ENCODE measurements at places on chromosomes 4 and X.

DNA sequence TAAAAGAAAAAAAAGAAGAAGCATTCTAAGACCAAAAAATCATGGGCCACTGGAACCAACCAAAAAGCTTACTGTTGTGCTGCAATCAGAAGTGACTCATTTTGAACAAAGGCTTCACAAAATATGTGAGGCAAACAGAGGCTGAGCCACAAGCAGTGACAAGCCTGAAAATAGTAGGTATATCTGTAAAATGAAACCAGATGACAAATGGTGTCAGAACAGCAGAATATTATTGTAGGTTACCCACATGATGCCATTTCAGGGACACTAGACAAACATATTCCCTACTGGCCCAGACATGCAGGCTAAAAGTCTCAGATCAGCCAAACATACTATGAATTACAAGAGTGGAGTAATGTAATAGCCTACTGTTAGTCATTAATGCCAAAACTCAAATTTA lies 1301.8 kb upstream of the DIAPH2 start:
- no peak for DNase-seq

DNA sequence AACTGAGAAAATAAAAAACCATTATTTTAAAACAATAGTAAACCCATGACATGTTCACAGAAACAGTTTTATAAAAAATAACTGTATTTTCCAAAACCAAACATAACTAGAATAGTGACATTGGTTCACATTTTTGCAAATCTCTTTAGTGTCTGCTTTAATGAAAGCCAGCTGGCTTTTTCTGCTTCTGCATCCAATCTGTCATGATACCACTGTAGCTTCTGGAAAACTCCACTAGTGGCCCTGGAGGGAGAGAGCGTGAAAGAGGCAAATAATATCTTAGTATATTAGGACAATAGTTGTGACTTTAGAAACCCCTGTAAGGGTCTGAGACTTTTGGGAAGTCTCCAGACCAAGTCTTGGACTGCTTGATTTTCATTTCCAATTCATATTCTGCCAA lies 31.1 kb downstream of the FGFBP1 start:
- DNase-seq, result no peak

GRCh38 chr4:157572951-157573350 lies 352.4 kb downstream of the GRIA2 start:
- DNase-seq, result no peak

DNA sequence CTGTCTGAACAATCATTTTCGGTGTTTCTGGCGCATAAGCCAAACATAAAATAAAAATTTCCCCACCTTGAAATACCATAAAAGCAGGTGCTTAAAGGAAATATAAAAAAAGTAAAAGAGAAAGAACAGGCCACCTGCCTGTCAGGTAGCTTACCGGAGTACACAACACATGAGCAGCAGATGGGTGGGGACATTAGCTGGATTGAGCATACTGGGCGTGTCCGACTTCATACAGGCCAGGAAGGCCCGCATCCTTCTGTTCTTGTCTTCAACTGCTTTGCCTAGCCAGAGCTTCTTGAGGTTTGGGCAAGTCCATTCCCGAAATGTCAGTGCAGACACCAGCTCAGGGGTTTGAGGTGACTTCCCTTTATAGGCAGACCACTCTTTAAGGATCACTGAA lies 66.7 kb downstream of the FAM120C start:
- DNase-seq, result no peak

DNA sequence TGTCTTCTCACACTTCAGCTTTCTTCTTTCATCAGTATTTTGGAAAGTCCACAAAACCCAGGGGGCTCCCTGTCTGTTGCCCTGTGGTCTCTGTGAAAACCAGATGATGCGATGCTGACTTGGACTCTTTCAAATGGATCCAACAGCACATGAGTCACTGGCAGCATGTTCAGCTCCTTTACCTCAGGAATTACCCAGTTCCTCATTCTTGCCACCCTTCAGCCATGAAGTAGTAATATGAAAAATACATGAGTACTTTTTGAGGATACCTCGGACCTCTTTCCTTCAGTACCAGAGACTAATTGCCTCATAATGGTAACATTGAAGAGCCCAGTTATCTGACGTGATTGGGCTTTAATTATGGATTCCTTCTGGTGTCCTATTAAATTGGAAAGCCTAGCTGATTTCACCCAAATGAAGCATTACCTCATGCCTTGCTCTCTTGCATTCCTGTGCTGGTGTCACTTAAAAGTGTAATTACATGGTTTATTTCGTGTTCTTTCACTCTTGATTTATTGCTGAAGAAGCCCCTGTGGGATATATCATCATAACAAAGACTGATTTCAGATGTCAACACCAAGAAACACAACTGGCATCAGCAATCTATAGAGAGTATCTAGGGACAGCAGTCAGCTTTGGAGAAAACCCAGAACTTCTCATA lies 63.4 kb downstream of the NFKB1 start:
- DNase-seq, result peak; percentile 69

DNA sequence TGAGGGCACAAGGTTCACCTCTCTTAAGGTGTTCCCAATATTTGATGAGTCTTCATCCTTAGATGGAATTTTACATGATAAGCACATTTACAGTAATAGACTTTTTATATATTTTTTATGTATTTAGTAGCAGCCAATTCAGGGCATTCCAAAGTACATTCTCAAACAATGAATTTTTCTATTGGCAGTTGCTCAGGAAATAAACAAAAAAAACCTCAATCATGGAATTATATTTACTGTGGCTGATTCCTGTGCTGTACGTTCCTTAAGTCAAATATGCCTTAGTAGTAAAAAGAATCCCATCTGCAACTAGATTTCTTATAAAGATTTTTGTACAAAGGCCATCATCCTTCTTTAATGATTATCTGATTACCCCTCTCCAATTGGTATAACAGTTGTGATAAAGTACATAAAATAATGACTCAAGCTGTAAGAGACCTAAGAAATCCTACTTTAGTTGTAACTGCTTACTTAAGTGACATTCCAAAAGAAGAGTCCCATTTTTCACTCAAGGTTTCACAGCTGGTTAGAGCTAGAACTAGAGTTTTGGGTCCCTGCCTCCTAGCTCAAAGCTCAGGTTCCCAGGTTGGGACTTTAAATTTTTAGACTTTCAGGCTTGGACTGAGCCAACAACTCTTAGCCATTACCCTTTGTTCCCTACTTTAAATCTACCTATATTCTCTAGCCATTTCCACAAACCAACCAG lies 152.7 kb downstream of the FHIP1A start:
- DNase-seq, result no peak

GRCh38 chr4:23915459-23916132 lies 25.7 kb upstream of the PPARGC1A start:
- no peak for DNase-seq

DNA sequence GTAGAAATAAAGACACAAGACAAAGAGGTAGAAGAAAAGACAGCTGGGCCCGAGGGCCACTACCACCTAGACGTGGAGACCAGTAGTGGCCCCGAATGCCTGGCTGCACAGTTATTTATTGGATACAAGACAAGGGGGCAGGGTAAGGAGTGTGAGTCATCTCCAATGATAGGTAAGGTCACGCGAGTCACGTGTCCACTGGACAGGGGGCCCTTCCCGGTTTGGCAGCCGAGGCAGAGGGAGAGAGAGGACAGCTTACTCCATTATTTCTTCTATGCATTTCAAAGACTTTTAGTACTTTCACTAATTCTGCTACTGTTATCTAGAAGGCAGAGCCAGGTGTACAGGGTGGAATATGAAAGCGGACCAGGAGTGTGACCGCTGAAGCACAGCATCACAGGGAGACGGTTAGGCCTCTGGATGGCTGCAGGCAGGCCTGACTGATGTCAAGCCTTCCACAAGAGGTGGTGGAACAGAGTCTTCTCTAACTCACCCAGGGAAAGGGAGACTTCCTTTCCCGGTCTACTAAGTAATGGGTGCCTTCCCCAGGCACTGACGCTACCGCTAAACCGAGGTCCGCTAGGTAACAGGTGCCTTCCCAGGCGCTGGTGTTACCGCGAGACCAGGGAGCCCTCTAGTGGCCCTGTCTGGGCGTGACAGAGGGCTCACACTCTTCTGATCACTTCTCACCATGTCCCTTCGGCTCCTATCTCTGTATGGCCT lies 44.9 kb downstream of the ZBTB49 start:
- DNase-seq, result peak; percentile 49

GRCh38 chr4:76896614-76897535 lies 1.1 kb downstream of the SOWAHB start:
- DNase-seq, result no peak

- DNase-seq, result no peak
Measured at GRCh38 chr4:13731019-13731418, 103.5 kb upstream of the BOD1L1 start.

DNA sequence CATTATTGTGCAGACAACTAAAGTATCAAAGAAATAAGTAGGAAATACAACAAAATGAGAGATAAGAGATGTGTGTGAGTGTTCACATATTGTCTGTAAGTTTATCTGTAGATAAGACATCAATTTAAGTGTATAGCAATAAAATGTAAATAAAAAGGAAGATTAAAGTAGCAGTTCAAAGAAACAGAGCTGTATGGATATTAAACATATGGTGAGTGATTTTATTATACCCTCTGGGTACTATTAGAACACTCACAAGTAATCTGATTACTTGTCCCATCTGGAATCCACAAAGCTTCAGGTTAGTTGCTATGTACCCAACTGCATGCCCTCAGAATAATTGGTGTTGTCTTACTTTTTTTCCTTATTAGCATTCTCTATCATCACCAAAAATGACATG lies 747.9 kb upstream of the ADGRL3 start:
- DNase-seq, result no peak

- DNase-seq, result no peak
Measured at GRCh38 chrX:136097871-136098805, 49.2 kb upstream of the FHL1 start.

GRCh38 chr4:128311659-128312403 lies 24.2 kb upstream of the PGRMC2 start:
- DNase-seq, result no peak

DNA sequence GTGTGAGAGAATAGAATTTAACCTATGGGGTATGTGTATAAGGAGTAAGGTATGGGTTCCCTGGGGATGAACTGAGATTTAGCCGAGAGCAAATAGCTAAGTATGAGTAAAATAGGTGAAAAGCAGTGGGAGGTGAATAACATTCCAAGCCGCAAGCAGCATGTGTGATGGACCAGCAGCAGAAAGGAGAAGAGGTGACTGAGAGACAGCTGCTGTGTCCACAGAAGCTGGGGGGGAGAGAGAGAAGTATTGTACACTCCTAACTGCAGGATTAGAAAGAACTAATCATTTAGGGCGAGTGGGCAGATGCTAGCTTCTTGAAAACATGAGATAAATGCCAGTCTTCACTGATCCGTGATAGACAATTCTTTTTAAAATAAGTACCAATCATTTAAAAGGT lies 296.0 kb downstream of the KLHL4 start:
- DNase-seq, result no peak

DNA sequence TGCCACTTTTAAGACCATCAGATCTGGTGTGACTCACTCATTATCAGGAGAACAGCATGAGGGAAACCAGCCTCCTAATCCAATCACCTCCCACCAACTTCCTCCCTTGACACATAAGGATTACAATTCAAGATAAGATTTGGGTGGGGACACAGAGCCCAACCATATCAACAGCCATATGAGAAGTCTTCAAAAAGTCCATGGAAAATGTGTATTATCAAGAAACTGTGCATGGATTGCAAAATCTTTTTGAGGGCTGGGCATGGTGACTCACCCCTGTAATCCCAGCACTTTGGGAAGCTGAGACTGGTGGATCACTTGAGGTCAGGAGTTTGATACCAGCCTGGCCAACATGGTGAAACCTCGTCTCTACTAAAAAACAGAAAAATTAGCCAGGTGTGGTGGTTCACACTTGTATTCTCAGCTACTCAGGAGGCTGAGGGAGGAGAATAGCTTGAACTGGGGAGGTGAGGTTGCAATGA lies 17.8 kb upstream of the RPL39 start:
- DNase-seq, result no peak

GRCh38 chr4:119034276-119035008 lies 101.2 kb upstream of the MYOZ2 start:
- DNase-seq, result no peak

DNA sequence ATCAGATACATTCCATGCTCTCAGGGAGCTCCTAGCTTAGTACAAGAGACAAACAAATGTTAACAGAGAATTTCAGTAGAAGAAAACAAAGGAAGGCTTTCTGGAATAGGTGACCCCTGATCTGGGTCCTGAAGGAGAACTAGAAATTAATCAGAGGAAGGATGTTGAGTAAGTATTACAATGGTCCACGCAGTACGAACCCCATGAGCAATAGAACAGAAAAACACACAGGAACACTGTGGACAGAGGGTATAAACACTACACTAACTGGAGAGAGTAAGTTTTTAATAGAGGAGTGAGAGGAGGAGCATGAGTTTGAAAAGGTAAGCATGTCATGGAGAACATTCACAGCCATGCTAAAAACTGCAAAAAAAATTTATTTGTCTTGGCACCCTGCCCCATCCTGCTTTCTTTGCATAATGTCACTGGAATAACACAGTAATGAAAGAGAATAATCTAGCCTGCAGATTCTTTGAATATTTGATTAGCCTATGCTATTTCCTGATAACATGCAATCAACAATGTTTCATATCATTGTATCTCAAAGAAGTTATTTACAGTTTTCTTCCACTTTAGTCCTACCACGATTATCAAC lies 140.3 kb upstream of the ZXDB start:
- no peak for DNase-seq

- no peak for DNase-seq
Measured at GRCh38 chrX:47226531-47227333, 6.1 kb upstream of the USP11 start.

GRCh38 chrX:30798810-30799209 lies 90.2 kb downstream of the TAB3 start:
- DNase-seq, result no peak

DNA sequence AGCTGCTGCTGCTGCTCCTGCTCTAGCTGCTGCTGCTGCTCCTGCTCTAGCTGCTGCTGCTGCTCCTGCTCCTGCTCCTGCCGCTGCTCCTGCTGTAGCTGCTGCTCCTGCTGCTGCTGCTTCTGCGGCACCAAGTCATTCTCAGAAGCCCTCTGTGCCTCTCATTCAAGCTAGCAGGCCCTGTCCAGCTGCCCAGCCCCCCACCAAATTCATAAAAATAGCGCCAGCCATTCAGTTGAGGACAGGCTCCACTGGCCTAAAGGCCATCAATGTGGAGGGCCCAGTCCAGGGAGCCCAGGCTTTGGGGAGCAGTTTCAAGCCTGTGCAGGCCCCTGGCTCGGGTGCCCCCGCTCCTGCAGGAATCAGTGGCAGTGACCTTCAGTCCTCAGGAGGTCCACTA lies 3.9 kb downstream of the SUPT20HL1 start:
- DNase-seq, result no peak

GRCh38 chrX:10079231-10079630 lies 77.5 kb upstream of the CLCN4 start:
- DNase-seq, result no peak

- DNase-seq, result no peak
Measured at GRCh38 chr4:145230726-145231125, 50.3 kb upstream of the OTUD4 start.

- no peak for DNase-seq
Measured at GRCh38 chr4:41192136-41192535, 22.2 kb downstream of the APBB2 start.

- DNase-seq, result no peak
Measured at GRCh38 chr4:166143227-166143626, 270.2 kb downstream of the TLL1 start.

- DNase-seq, result no peak
Measured at GRCh38 chrX:15188039-15188438, 81.8 kb downstream of the ASB9 start.

- no peak for DNase-seq
Measured at GRCh38 chr4:165439344-165439743, 60.5 kb downstream of the CPE start.

All from GM12864 (cell line).